ENCODE measurements at places on chromosomes 2 and 18.

- ATAC-seq: no peak
These were observed 57.6 kb upstream of the IGFBP5 start for GRCh38 chr2:216752855-216753505.

GRCh38 chr2:127713562-127713961 lies 12.3 kb downstream of the SFT2D3 start:
- ATAC-seq: no peak

DNA sequence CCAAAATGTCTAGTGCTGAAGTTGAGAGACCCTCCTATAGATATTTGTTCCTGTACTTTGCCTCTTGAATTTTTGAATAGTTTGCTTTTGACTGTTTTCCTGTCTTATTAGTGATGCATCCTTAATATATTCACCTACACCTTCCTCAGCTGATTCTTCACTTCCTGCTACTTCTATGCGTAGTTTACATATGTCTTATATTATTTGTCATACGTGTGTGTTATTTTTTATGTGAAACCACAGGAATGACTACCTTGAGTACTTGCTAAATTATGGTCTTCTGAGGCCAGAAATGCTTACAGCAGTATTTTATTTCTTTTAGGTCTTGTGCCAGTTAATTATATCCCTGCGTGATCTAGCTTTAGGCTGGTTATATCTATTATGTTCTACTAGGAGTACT lies 9.9 kb downstream of the UBE2E3 start:
- no peak for ATAC-seq

- ATAC-seq: no peak
These were observed 43.5 kb downstream of the MFSD6 start for GRCh38 chr2:190451561-190452176.

GRCh38 chr2:183530333-183530901 lies 406.2 kb downstream of the NUP35 start:
- ATAC-seq: no peak

GRCh38 chr2:195737511-195738325 lies 80.7 kb downstream of the SLC39A10 start:
- ATAC-seq: no peak

DNA sequence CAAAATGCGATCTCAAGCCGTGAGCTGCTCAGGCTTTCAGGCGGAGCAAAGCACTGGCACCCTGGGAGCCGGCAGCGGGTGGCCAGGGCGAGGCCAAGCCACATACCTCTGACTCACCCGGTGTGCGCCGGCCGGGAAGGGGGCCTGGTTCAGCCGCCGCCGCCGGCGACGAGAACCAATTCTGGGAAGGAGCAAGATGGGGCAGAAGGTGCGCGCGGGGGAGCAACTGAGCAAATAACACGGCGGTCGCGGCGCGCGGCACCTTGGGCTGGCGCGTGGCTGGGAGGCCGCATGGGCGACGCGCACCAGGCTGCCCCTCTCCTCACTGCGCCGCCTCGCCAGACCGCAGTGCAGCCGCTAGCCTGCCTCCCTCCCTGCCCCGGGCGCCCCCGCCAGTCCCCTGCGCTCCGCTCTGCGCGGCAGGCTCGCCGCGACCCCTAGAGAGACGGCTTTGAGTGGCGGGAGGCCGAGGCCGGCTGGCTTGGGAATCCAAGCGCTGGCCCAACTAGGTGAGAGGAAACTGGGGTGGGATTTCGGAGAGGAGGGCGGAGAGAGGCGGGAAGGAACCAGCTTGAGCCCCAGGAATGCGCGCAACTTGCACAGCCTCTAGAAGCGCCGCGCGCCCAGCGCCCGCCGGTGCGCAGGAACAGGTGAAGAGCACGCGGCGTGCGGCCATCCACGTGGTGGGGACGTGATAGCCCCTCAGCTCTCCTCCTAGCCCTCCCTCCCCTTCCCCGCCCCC lies 3.2 kb downstream of the NRP2 start:
- ATAC-seq: peak; percentile 17

DNA sequence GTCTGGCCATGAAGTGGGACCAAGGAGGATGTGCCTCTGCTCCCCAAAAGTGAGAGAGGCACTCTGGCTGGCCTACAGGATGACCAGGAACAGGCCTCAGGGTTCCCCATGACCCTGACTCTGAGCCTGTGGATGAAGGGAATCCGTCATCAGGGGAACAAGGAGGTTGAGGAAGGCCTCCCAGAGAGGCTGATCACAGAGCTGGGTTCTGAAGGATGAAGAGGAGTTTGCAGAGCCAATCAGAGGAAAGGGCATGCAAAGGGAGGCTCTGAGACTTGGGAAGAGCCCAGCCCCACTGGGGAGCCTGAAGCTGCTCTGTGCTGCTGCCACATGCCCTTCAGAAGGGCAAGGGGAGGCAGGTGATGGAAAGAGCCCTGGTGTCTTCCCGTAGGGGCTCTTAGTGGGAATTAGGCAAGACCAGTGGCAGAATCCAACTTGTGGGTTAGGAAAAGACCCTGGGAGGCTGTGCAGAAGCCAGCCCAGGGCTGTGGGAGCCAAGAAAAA lies 141.3 kb upstream of the ID2 start:
- no peak for ATAC-seq

GRCh38 chr2:231861288-231861931 lies 64.8 kb downstream of the NPPC start:
- no peak for ATAC-seq

DNA sequence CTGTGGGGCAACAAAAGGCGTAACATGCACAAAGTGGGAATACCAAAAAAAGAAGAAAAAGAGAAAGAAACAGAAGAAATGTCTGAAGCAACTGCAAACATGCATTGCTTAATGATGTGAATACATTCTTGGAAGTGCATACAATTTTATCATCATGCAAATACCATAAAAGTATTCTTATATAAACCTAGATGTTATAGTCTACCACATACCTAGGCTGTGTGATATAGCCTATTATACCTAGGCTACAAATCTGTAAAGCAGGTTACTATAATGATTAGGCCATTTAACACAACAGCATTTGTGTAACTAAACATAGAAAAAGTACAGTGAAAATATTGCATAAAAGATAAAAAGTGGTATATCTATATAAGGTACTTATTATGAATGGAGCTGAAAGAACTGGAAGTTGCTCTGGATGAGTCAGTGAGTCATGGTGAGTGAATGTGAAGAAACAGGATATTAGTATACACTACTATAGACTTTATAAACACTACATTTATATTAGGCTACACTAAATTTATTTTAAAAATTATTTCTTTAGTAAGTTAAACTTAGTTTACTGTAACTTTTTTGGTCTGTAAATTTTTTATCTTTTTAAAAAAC lies 319.4 kb upstream of the KCNH7 start:
- no peak for ATAC-seq

DNA sequence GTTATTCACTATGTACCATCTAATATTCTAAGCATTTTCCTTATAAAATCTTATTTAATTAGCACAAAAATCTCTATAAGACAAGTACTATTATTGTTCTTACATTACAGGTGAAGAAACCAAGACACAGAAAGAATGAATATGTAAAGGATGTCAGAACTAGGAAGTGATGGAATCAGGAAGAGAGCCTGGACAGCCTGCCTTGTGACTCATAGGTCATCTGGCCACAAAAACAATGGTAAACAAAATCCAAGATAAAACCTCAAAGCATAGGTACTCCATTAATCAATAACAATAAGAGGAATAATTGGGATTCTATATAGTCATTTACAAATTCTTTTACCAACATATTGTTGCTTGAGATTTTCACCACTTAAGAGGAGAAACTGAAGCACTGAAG lies 505.4 kb upstream of the PIK3C3 start:
- ATAC-seq: no peak

DNA sequence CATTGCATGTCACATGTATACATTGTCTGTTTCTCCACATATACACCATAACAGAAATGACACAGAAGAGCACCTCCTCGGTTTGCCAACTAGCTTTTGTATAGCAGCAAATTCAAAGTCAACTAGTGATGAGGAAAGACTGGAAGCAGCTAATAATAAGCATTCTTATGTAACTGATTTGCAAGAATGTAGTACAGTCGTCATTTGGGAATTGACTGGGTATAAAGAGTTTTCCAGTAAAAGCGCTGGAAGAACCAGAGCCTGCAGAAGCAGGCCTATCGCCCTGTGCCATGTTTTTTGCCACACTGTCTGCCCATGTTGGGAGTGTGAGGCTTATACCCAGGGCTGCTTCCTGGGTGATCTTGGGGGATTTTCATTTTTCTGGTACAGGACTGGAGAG lies 310.6 kb downstream of the GBX2 start:
- no peak for ATAC-seq

DNA sequence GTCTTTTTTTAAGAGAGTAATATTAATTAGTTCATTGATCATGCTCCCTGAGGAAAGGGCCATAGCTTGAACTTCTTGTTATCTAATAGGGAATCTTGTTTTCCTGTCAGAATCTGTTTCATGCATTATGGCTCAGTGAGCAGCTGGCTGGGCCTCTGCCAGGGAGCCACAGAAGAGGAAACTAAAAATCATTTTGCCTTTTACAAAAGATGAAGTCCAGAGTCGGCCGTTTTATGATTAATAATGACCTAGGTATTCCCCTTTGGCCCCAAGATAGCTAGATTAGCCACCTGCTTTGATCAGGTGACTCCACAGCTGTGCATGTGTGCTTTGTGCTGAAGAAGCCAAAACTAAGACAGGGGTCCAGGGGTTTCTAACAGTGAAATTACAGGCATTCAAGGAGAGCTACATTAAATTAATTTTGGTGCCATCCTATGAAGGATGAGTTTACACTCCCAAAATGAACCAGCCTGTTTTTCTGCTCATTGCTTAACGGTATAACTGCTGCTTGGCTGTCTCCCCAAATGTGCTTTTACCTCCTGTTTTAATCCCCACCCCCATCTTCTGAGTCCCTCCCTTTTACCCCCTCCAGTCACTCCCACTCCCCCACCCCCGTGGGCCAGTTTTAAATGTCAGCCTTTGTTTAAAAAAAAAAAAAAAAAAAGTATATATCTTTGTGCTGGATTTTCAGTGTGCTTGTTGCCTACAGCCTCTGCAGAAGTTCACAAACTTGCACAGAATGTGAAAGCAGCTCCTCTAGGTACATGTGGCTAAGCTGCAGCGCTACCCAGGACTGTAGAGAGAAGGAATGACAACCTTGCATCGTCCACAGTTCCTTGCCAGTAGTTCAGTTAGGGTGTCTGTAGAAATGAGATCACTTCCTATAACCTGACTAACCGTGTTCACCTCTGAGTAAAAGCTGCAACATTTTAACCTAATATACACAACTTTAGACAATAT lies 93.1 kb downstream of the CABLES1 start:
- no peak for ATAC-seq

GRCh38 chr2:20915271-20915670 lies 92.4 kb upstream of the LDAH start:
- ATAC-seq: no peak

- no peak for ATAC-seq
These were observed 1012.1 kb downstream of the TMEM182 start for GRCh38 chr2:103773884-103774283.

GRCh38 chr2:159933040-159933726 lies 129.2 kb downstream of the PLA2R1 start:
- ATAC-seq: no peak

DNA sequence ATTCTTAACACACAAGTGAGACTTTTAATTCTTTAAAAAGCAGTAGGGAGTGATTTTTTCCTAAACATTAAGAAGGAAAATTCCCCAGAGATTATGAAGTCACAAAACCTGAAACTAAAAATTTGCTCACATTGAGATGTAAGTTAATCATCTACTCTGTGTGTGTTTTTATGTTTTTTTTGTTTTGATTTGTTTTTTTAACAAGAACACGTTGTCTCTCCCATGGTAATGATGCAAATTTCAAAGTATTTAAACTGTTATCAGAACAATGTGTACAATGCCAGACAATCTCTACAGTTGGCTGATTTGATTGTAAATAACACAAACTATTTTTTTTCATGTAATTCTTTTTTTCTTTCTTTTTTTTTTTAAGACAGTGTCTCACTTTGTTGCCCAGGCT lies 71.5 kb downstream of the COLEC12 start:
- ATAC-seq: peak; percentile 37

- ATAC-seq: no peak
These were observed 46.2 kb downstream of the IWS1 start for GRCh38 chr2:127479866-127480743.

GRCh38 chr18:38923540-38923939 lies 1357.9 kb upstream of the CELF4 start:
- no peak for ATAC-seq

DNA sequence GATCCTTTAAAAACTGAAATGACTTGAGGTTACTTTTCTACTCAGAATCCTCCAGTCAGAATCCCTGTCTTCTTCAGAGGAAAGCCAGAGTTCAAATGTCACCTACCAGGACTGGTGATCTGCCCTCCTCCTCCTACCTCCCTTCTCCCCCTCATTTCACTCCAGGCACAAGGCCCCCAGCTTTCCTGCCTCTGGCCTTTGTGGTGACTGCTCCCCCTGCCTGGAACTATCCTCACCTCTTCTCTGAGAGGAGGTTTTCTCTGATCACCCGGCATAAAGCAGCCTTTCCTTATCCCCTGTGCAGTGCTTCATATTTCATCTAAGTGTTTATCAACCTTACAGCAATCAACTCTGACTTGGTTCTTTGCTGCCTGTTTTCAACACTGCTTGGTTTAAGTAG lies 6.8 kb downstream of the B3GNT2 start:
- no peak for ATAC-seq

DNA sequence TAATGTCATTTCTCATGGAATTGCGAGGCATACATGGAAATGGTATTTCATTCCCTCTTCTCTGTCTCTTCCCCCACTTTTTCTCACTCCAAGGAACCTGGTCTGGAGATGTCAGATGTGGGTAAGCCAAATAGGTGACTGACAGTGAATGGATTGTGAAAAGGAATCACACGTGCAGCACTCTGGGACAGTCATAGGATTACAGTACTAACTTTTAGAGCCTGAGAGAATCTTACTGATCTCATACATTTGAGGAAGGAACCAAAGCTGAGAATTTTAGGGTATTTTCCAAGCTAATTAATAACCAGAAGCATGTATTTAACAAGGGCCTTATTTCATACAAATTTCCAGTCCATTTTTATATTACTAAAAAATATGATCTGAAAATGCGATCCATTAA lies 58.1 kb upstream of the ERBB4 start:
- no peak for ATAC-seq

DNA sequence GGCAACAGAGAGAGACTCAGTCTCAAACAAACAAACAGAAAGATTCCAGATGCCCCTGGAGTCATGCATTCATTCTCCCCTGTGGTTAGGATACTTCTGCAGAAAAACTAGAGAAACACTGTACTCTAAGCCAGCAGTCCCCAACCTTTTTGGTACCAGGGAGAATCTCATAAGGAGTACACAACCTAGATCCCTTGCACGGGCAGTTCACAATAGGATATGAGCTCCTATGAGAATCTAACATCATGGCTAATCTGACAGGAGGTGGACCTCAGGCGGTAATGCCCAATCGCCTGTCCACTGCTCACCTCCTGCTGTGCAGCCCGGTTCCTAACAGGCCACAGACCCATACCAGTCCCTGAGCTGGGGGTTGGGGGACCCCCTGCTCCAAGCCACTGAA lies 18.3 kb downstream of the PSME4 start:
- ATAC-seq: no peak

GRCh38 chr2:118942031-118942430 lies at the start of gene MARCO:
Gene MARCO, plus strand, starts transcription at chr2:118942194. Its CDS starts 107 bp downstream, at chr2:118942301.
- peak; percentile 26 for ATAC-seq
